ENCODE measurements at places on chromosomes 1 and 21.
A peak's percentile ranks its signal among the peaks of the same experiment; 100 is the strongest.

DNA sequence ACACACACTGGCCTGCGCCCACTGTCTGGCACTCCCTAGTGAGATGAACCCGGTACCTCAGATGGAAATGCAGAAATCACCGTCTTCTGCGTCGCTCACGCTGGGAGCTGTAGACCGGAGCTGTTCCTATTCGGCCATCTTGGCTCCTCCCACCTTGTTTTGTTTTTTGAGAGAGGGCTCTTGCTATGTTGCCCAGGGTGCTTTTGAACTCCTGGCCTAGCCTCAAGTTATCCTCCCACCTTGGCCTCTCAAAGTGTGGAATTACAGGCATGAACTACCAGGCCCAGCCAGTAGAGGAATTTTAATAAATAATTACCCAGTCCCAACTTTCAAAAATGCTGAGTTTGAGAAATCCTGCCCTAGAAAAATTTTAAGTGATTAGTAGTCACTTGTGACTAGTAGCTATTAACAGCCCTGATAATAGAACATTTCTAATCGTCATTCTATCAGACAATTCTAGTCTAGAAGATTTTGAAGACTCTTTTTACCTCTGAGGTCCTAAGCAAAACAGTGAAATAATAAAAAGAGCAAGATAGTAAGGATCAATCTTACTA, 30.9 kb upstream of the SLC35D1 start:
- no peak for DNase-seq

GRCh38 chr1:185441605-185442004, 124.6 kb upstream of the IVNS1ABP start:
- peak; percentile 54 for DNase-seq

- DNase-seq: peak; percentile 84
These were observed 3.3 kb upstream of the UTP11 start for GRCh38 chr1:38009088-38009840.

GRCh38 chr1:229862017-229862774, 204.8 kb upstream of the GALNT2 start:
- DNase-seq: no peak

- no peak for DNase-seq
These were observed 45.7 kb downstream of the ATP5PO start for GRCh38 chr21:33869873-33870272.

- no peak for DNase-seq
These were observed at the start of gene DAB1 for GRCh38 chr1:57423656-57424211. TSS of gene DAB1 (minus strand) at chr1:57424060. CDS start at chr1:57291030, 133,030 bp downstream.

DNA sequence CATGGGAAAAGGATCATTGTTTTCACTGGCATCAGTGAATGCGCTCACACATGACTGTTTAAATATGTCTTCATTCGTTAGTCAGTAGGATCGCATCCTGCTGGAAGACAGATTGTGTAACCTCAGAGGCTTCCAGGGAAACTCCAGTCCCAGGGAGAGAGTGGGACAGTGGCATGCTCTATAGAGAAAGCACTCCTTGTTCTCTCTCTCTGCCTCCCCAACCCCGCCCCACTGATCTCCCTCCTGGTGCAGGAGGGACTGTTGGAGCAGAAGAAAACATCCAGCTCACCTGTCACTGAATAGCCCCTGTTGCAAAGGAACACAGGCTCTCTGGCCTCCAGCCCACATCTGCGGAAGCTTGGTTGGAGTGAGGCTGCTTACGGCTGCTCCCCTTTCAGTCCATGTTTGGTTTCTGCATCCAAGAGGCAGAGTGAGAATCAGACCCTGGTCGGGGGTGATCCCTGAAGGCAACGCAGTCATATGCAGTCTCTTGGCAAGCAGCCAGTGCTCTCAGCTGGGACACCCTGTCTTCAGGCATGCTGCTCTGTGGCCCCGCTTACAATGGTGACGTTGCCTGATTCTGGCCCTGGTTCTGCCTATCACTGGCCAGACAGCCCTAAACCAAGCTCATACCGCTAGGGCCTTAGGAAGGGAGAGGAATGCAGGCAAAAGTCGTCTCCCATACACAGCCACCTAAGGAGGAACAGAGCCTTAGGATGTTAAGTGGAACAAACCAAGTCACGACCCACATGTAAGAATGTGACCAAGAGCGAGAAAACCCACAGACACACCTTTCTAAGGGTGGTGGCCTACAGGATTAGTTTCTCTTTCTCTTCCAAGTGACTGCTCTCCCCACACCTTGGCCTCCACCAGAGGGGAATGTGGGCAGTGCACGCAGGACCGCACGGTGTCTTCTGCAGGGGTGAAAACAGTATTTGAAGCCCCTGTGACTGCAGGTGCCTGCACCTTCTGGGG, 39.7 kb downstream of the BACE2 start:
- peak; percentile 89 for DNase-seq

- DNase-seq: no peak
These were observed 10.7 kb upstream of the TCHH start for GRCh38 chr1:152125834-152126443.

- DNase-seq: no peak
These were observed 19.5 kb downstream of the TSPAN2 start for GRCh38 chr1:115069659-115070308.
